Progenitor cell of endocrine pancreas (in vitro differentiated cells): ENCODE measurements at places on chromosomes 2 and 18. TPM values are rescaled to one million over a fixed set of nuclear protein-coding genes. Genes with fewer than 3 reads are reported as not detected.

GRCh38 chr2:157868993-157869392 is 7.1 kb downstream of the ACVR1 start:
- no peak overlapping the region for H3K4me3 ChIP-seq
- no peak for DNase-seq
- peaks cover 49% of the 10 kb centered on the region for H3K4me1 ChIP-seq

DNA sequence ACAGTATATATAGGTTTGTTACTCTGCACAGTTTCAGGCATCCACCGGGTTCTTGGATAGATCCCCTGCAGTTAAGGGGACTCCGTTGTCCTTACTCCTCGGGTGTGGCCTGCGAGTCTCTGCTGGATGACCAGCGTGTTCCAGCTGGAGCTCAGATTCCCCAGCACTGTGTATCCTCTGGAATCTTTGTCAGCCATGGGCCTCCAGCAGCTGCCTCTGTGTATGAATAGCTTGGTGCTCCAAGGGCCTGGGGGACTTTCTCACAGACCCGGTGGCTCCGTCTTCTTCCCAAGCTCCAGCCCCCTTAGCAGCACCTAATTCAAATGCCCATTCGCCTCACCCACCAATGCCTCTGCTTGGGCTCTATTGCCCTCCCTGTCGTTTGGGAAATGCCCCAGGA is 6.3 kb downstream of the ANO7 start:
- no peak overlapping the region for H3K27ac ChIP-seq
- H3K4me3 ChIP-seq = no peak overlapping the region
- H3K27me3 ChIP-seq = no peaks in the 10 kb centered on the region
- no peaks in the 10 kb centered on the region for H3K4me1 ChIP-seq
- H3K36me3 ChIP-seq = no peaks in the 10 kb centered on the region
- no peak for DNase-seq

The PMAIP1 gene
- total RNA-seq = 4.6 and 4.9 TPM in 2 replicates

The CCDC74B gene
- total RNA-seq = 10.7 and 10.9 TPM in 2 replicates
